ENCODE measurements at places on chromosomes 2 and 18. TPM values are rescaled to one million over a fixed set of nuclear protein-coding genes. Genes with fewer than 3 reads are reported as not detected.

GRCh38 chr2:58767828-58768714 lies 526.9 kb upstream of the FANCL start:
- no peak for DNase-seq

GRCh38 chr2:273333-273732 lies 8.6 kb downstream of the ACP1 start:
- DNase-seq: no peak

DNA sequence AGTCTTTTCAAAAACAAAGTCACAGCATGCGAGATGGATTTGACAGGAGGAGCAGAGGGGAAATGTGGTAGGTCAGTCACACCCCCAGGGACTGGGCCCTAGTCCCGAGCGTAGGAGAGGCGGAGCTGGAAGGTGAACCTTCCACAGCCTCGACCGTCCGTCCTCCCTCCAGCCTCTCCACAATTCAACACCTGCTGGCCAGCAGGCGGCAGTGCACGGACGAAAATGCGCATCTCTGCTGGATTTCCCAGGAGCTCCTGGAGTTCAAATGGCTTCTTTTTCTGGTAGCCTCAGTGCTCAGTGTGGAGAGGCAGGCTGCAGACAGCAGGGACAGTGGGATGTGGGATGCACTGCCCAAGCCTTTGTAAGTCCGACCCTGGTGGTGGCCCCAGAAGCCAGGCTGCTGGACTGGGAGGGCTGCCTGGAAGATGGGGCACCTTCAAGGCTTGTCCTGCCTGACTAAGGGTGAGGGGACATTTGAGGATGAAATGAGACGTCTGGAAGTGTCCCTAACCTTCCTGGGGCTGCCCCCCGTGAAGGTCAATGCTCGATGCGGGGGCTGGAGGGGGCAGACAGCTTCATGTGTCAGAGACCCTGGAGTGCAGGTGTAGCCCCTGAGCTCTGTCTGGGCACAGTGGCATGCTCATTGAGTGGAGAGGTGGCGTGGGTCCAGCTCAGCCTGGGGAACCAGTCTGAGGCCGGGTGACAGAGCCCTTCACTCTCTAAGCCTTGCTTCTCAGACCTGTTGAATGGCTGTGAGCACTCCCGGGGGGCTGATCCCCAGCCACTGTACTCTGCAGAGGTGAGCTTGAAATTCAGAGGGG lies 189.5 kb downstream of the TFCP2L1 start:
- DNase-seq: no peak

GRCh38 chr18:52746986-52747385 lies 407.0 kb downstream of the DCC start:
- DNase-seq: no peak

DNA sequence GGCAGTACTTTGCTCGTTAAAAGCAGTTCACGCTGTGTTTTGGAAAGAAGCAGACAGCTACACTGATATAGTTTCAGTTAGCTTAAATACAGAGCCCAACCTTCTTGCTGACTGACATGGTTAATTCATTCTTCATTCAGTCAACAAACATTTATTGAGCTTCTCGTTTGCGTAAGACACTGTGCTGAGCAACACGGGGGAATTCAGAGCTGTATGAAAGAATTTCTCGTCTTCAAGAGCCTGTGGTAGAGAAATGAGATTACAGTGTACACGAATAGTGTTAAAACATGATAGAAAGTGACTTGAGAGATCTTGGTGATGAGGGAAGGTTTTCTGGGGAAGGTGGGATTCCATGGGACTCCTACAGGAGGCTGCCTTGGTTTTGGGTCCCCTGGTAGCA lies 44.7 kb downstream of the ADAM23 start:
- no peak for DNase-seq

DNA sequence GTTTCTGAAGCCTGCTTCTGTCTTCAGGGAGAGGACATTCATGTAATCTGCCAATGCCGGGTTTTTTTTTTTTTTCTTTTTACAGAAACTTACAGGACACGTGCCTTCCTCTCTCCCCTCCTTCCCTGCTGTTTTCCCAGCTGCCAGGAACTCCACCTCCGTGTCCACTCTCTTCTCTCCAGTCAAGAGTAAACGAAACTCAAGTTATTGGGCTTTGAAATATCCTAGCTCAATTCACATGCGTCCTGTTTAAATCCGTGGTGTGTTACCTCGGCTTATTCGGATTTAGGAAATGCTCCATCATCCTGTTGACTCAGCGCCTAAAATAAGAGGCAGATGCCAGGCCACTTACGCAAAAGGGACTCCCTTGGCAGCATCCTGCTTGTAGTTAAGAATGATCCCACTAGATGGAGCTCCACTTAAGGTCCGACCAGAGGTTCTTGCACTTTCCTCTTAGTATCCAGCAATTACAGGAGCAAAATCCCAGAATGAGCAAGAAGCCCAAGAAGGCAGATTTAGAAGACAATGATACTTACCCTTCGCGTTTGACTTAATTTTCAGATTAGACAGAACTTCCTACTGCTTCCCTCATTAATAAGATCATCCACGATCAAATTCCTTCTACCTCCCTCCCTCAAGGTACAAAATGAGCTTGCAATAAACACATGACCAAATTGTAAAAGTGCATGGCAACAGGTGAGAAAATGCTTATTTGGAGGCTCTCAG lies 97.2 kb upstream of the ZCCHC2 start:
- peak; percentile 56 for DNase-seq

Gene OTX1
- not detected for total RNA-seq

Gene MTLN
- total RNA-seq: 79.6 TPM

Gene MARCHF4
- not detected for total RNA-seq

DNA sequence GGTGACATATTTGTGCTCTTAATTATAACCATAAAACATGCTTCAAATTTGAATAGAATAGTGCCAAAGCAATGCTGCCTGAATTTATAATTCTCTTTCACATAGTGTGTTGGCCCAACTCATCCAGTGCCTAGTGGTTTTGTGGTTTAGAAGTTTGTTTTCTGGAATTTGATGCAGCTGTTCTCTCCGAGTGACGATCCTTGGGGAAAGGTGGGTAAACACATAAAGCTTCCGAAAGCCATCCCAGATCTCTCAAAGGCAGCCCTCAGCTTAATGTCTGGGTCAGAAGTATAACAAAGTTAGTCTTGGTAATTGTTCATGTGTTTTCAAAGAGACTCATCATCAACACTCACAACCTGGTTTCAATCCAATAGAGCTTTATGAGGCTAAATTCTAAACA lies 235.6 kb upstream of the CDH2 start:
- DNase-seq: no peak

- DNase-seq: no peak
These were observed 74.8 kb upstream of the SLC39A10 start for GRCh38 chr2:195582188-195582587.

Gene TSPYL6
- not detected for total RNA-seq

Gene RPS27A
- 949 TPM for total RNA-seq

Gene NOSTRIN
- total RNA-seq: not detected

DNA sequence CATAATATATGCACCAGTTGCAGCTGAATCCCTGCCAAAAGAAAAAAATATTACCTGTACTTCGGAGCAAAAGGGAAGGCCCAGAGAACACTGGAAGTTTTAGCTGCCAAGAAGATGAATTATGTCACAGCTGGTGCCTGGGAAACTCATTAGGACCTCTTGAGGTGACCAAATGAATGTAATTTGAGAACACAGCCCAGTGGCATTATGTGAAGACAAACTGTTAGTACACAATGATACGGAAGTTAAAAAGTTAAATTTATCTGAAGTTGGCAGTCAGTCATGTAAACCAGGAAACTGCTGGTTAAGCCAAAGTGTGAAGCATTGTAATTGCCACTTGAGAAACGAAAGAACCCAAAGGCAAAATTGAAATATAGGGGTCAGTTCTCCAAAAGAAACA lies 80.7 kb downstream of the EML4 start:
- no peak for DNase-seq

GRCh38 chr2:64677530-64677929 lies 23.8 kb upstream of the SERTAD2 start:
- DNase-seq: no peak

GRCh38 chr2:191128172-191128910 lies 22.5 kb downstream of the STAT4 start:
- DNase-seq: no peak

DNA sequence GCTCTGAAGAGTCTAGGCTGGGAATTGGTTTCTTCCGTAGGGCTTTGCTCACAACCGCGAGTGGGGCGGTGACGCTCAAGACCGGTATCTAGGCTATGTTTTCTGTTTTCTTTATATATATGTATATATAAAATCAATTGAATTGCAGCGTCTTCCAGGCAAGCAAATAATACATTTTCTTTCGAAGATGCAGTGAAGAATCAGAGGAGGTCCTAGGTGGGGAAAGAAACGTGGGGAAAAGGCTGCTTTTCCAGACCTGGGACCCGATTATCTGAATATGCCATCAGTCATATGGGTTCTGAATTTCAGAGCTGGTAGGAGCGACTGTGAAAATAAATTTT lies 714 bp upstream of the SCN9A start:
- DNase-seq: no peak

Gene SERTAD2
- 27.3 TPM for total RNA-seq

Measured in activated T-helper 1 cell treated with anti-CD3 and anti-CD28 coated beads, Interleukin-12 subunit alpha, Interleukin-12 subunit beta, Interleukin-2, Interleukin-4 antibody, amounts not matched to agents 30 ng/mL and 10 ng/mL and 1 ng/mL, durations not matched to agents 14 hours and 24 hours and 36 hours (primary cell).